Type B pancreatic cell (in vitro differentiated cells): ENCODE measurements at places on chromosomes 7 and 10.

DNA sequence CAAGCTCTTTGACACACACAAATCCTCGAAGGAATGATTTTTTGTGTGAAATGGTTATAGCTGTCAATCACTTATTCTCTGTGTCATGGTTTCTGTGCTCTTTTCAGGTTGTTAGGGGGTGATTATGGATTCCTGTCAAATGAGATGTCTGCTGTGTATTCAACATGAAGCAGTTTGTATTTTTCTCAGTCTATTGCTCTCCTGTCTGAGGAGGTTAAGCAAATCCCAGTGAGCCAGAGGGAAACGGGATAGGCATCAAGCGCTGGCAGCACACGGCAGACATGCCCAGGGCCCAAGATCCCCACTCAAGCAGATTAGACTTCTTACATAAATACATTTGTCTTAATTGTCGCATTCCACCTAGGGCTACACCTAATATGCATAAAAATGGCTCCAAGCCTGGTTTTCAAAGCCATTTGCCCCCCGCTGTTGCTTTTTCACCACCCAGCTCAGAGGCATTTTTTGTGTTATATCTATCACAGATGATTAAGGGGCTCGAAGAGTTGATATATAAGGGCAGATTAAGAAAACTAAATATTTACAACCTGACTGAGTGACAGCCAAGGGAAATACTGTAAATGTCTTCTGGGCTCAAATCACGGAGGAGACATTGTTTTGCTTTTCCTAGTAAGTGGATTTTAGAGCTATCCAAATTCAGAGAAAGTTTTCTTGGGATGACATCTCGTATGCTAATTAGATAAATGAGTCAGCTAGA is 192.7 kb upstream of the LRGUK start:
- no peak overlapping the region for H3K27ac ChIP-seq
- no peaks in the 10 kb centered on the region for H3K27me3 ChIP-seq
- H3K4me1 ChIP-seq, result no peaks in the 10 kb centered on the region
- no peaks in the 10 kb centered on the region for H3K36me3 ChIP-seq
- no peak overlapping the region for H3K4me3 ChIP-seq
- DNase-seq, result no peak

DNA sequence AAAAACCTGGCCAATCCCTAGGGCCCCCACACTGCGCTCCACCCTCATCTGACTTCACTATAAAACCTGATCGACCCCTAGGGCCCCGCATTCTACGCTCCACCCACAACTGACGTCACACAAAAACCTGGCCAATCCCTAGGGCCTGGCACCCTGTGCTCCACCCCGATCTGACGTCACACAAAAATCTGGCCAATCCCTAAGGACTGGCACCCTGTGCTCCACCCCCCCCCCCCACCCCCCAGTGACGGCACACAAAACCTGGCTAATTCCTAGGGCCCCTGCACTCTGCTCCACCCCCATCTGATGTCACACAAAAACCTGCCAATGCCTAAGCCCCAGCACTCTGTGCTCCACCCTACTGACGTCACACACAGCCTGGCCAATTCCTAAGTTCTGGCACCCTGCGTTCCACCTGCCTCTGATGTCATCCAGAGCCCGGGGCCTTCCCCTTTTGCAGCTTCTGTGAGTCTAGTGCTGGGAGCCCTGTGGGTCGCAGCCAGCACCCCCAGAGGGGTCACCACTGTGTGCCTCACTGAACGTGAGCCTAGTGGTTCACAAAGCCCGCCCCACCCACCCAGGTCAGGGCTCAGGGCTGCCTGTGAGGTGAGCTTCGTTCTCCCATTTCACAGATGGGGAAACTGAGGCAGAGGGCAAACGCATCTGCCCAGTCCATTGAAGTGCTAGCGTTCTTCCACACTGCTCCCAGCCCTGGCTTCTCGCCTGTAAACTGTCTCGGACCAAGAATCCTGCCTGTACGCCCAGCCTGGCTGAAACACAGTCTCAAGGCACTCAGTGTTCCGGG is 40.6 kb downstream of the MICALL2 start:
- H3K4me3 ChIP-seq, result no peak overlapping the region
- H3K36me3 ChIP-seq, result no peaks in the 10 kb centered on the region
- H3K4me1 ChIP-seq, result no peaks in the 10 kb centered on the region

DNA sequence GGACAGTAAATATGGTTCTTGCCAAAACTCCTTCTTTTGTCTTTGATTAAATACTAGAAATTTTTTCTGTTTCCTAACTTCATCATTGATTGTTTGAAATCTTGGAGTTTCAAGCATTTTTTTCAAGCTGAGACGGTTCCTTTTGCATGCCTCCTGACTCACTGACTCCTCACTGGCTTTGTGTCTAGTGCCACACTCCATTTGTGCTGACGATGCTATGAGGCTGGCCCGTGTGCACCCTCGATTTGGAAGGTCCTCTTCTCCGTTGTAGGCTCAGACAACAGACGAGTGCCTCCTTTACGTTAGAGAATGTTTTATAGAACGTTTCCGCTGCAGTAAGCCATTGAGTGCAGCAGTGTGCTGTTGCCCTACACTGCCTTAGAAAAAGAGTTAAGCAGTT is 10.8 kb upstream of the CSGALNACT2 start:
- no peak overlapping the region for H3K4me3 ChIP-seq
- H3K36me3 ChIP-seq, result no peaks in the 10 kb centered on the region
- peaks cover 6% of the 10 kb centered on the region for H3K4me1 ChIP-seq
- peaks cover 9% of the 10 kb centered on the region for H3K27me3 ChIP-seq
- H3K27ac ChIP-seq, result no peak overlapping the region
- DNase-seq, result peak; percentile 13

DNA sequence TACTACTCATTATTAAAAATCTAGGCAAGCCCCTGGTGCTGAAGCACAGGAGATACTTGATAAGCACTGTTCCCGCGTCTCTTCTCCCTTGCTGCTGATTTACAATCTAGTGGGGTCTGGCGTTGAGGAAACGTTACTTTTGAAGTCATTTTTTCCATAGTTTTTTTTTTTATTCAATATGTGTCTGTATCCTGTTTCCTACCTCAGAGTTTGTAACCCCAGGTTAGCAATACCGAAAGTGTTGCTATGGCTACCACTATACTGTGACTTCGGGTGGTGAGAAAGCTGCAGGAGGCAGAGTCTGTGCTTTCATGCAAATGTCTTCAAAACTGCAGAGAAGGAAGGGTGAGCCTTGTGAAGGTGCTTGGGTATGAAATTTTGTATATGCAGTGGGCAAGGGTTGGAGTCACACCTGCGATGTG is 458.8 kb upstream of the GHITM start:
- no peak for DNase-seq
- H3K4me3 ChIP-seq, result no peak overlapping the region
- no peak overlapping the region for H3K27ac ChIP-seq
- H3K36me3 ChIP-seq, result no peaks in the 10 kb centered on the region

DNA sequence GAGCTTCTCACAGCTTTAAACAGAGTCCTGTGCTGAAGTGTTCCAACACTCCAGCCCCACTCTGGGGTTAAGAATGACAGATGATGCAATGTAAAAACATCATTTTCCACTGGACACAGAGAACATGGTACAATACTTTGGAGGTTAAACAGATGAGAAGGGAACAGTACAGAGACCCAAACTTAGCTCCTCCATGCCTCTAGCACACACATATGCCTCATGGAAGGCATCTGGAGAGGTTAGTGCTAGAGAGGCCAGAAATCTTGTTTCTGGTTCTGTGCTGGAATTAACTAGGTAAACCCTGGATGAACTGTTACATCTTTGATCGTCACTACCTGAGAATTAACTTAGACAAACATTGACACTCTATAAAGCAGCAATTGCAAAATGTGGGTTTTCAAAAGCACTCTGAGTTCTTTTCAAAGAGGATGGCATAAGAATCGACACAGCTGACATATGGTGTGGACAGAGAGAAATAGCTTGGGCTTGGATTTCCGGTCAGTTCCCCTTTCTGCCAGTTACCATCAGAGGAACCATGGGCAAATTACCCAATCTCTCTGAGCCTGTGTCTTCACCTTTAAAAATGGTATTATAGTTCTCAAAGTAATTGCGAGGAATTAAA is 81.9 kb downstream of the KCNMA1 start:
- H3K27me3 ChIP-seq, result no peaks in the 10 kb centered on the region
- no peak overlapping the region for H3K27ac ChIP-seq
- H3K4me3 ChIP-seq, result no peak overlapping the region
- H3K36me3 ChIP-seq, result no peaks in the 10 kb centered on the region

- H3K4me1 ChIP-seq, result no peaks in the 10 kb centered on the region
- H3K27me3 ChIP-seq, result no peaks in the 10 kb centered on the region
- H3K27ac ChIP-seq, result peak overlapping the region; percentile 8
- H3K36me3 ChIP-seq, result peaks cover 67% of the 10 kb centered on the region
Observed at GRCh38 chr7:138514044-138514443, 54.0 kb downstream of the TRIM24 start.

GRCh38 chr10:10685566-10685965 is 332.1 kb upstream of the CELF2 start:
- H3K4me1 ChIP-seq, result no peaks in the 10 kb centered on the region
- no peak for DNase-seq
- no peaks in the 10 kb centered on the region for H3K36me3 ChIP-seq
- H3K27me3 ChIP-seq, result peaks cover 15% of the 10 kb centered on the region

DNA sequence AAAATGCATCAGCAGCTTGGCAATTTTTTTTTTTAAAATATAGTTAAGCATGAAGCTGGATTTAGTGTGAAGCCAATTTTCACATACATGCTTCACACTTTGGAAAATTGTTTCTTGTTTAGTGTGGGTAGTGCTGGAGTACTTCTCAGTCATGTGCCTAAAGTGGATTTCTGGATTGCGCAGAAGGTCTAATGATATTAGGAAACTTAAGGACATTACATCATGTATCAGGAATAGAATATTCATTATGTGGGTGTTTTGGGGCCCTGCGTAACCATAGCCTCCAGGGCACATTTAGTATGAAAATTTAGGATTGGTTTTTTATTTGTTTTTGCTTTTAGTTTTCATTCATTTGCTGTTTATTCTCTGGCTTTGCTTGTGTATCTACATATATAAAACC is 28.8 kb upstream of the BNIP3 start:
- H3K36me3 ChIP-seq, result no peaks in the 10 kb centered on the region
- no peak overlapping the region for H3K4me3 ChIP-seq
- no peak for DNase-seq
- H3K27me3 ChIP-seq, result peaks cover 37% of the 10 kb centered on the region

DNA sequence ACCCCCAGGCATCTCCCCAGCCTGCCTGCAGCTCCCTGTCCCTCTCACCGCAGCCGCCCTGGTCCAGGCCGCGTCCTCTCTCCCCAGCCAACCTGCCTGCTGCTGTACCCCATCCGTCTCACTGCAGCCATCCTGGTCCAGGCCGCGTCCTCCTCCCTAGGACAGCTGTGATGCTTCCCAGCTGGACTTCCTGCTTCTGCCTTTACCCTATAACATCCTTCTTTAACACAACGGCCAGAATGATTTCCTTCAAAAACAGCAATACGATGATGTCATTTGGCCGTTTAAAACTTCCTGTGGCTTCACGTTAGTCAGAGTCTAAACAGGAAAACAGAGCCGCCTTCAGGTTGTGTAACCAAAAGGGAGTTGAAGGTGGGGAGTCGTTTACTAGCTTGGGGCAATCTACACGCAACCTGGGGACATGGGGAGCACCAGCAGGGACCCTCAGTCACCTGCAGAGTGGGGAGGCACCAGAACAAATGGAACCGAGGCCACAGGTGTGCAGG is 32.2 kb upstream of the ZFAND2A start:
- no peaks in the 10 kb centered on the region for H3K4me1 ChIP-seq
- no peak overlapping the region for H3K4me3 ChIP-seq
- DNase-seq, result no peak
- no peak overlapping the region for H3K27ac ChIP-seq

DNA sequence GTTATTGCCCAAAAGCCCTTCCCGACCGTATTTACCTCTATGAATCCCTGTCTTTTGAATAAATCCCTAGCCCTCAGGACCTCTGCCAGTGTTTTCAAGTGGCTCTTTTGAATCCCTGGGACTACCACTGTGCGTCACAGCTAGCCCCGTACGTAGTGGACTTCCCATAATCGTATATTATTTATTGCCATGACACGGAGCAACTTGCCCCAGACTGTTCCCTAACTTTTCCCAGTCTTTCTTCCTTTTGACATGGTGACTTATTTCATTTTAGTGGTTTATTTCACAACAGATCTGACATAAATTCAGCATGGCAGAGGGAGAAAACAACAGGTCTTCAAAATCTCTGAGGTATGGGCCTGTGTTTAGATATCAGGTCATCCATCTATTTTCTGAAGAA is 318.6 kb upstream of the KLF6 start:
- no peak for DNase-seq
- peaks cover 4% of the 10 kb centered on the region for H3K36me3 ChIP-seq
- H3K4me3 ChIP-seq, result no peak overlapping the region

GRCh38 chr7:128115336-128115820 is 84.1 kb upstream of the LRRC4 start:
- no peaks in the 10 kb centered on the region for H3K4me1 ChIP-seq
- peak; percentile 44 for DNase-seq
- H3K36me3 ChIP-seq, result no peaks in the 10 kb centered on the region
- H3K4me3 ChIP-seq, result no peak overlapping the region
- peaks cover 26% of the 10 kb centered on the region for H3K27me3 ChIP-seq

DNA sequence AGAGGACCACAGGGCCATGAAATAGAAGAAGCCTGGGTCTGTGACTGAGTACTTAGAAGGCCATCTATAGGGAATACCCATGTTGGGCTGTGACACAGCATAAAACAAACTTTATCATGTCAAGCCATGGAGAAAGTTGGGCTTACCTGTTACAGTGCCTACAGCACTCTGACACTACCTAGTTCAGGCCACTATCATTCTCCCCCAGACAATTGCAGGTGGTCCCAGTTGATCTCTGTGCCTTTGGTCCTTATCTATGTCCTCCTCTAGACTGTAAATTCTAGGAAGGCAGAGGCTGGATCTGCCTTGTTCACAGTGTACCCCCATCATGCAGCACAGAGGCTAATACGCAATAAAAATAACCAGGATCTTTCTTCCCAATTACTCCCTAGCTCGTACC is 69.1 kb downstream of the GCC1 start:
- H3K4me1 ChIP-seq, result no peaks in the 10 kb centered on the region
- H3K36me3 ChIP-seq, result no peaks in the 10 kb centered on the region
- H3K27me3 ChIP-seq, result peaks cover 41% of the 10 kb centered on the region
- H3K27ac ChIP-seq, result no peak overlapping the region
- no peak for DNase-seq
- H3K4me3 ChIP-seq, result no peak overlapping the region

DNA sequence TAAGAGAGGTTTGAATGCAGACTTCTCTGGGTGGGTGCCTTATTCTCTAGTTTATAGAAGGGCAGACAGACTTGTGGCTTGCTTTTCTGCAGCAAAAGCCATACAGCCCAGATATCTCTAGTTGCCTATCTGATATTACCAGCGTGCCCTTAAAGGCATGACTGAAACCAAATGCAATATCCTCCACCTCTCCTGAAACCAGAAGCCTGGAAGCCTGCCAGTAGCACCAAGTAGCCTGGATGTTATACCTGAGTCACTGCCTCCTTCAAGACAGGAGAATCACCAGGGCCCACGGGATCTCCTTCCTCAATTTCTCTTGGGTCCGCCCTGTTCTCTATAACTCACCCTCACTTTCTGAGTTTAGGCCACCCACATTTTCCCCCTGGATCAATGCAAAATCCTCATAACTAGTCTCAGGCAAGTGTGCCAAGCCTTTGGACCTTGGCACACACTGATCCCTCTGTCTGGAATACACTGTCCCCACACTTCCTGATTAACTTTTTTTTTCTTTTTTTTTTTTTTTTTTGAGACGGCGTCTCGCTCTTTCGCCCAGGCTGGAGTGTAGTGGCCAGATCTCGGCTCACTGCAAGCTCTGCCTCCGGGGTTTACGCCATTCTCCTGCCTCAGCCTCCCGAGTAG is 638.4 kb downstream of the GALNT17 start:
- H3K36me3 ChIP-seq, result no peaks in the 10 kb centered on the region
- peaks cover 4% of the 10 kb centered on the region for H3K27me3 ChIP-seq
- no peak for DNase-seq
- no peak overlapping the region for H3K4me3 ChIP-seq
- H3K27ac ChIP-seq, result no peak overlapping the region
- no peaks in the 10 kb centered on the region for H3K4me1 ChIP-seq
